IMR-90 (cell line): ENCODE measurements at places on chromosomes 7 and 10. TPM values are rescaled to one million over a fixed set of nuclear protein-coding genes. Genes with fewer than 3 reads are reported as not detected.

ANKRD30A gene
- total RNA-seq, result not detected in 2 replicates

ADO gene
- total RNA-seq, result 8.1 and 11.4 TPM in 2 replicates

H2BK1 gene
- total RNA-seq, result not detected in 2 replicates

SLC25A13 gene
- total RNA-seq, result 11.7 and 13.6 TPM in 2 replicates

SEMA3D gene
- 10.8 and 13.6 TPM in 2 replicates for total RNA-seq

PIK3CG gene
- total RNA-seq, result under 0.01 TPM in 2 replicates

LEP gene
- not detected in 2 replicates for total RNA-seq

GRCh38 chr7:69259445-69259844 is 338.8 kb upstream of the AUTS2 start:
- no peak overlapping the region for H3K27ac ChIP-seq
- DNase-seq, result no peak
- no peaks in the 10 kb centered on the region for H3K36me3 ChIP-seq
- no peaks in the 10 kb centered on the region for H3K27me3 ChIP-seq

DNA sequence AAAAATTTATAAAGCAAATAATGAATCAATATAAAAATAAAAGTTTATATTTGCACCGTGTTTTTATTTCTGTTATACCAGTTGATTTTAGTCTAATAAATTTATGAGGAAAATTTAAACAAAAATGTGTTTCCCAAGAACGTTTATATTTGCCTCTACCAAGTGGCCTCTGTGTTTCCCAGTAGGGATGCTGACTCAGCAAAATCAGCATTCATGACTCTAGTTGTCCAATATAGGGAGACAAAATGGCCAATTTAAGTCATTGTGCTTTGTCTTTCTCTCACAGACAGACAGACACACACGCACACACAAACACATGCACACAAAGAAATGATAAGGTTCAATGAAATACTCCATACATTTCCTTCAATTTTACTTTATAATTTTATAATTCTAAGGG is 942.5 kb upstream of the ZWINT start:
- no peaks in the 10 kb centered on the region for H3K27me3 ChIP-seq
- H3K4me3 ChIP-seq, result no peak overlapping the region
- no peak overlapping the region for H3K27ac ChIP-seq
- no peak for DNase-seq
- no peaks in the 10 kb centered on the region for H3K36me3 ChIP-seq

GRCh38 chr10:93271347-93271746 is 197.7 kb downstream of the CYP26A1 start:
- no peaks in the 10 kb centered on the region for H3K4me1 ChIP-seq
- no peak for DNase-seq
- no peaks in the 10 kb centered on the region for H3K36me3 ChIP-seq
- no peak overlapping the region for H3K27ac ChIP-seq

DNA sequence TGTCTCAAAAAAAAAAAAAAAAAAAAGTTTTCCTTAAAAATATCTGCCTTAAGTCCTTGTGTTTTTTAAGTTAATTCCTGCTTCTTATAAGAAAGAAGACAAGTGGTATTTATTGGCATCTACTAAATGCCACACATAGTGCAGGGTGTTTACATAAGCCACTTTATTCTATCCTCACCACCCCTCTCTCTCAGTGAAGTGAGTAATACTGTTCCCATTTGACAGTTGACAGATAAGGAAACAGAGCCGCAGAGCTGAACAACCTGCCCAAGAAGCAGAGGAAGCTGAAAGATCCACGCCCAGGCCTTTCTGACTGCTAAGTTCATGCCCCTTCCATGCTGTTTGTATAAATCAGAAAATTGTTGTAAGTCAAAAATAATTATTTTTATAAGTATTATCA is 54.1 kb downstream of the ABLIM1 start:
- no peaks in the 10 kb centered on the region; the same call in none of the 2 replicates for H3K27me3 ChIP-seq
- H3K36me3 ChIP-seq, result no peaks in the 10 kb centered on the region
- no peak overlapping the region for H3K4me3 ChIP-seq
- no peaks in the 10 kb centered on the region for H3K4me1 ChIP-seq
- no peak overlapping the region for H3K27ac ChIP-seq

- peaks cover 4% of the 10 kb centered on the region; the same call in 1 of the 2 replicates for H3K4me1 ChIP-seq
- H3K27ac ChIP-seq, result peak overlapping the region; percentile 40; the same call in 1 of the 2 replicates
- H3K4me3 ChIP-seq, result no peak overlapping the region
- H3K36me3 ChIP-seq, result no peaks in the 10 kb centered on the region
- DNase-seq, result no peak
Measured at GRCh38 chr10:11326241-11326640, 285.2 kb downstream of the USP6NL start.

DNA sequence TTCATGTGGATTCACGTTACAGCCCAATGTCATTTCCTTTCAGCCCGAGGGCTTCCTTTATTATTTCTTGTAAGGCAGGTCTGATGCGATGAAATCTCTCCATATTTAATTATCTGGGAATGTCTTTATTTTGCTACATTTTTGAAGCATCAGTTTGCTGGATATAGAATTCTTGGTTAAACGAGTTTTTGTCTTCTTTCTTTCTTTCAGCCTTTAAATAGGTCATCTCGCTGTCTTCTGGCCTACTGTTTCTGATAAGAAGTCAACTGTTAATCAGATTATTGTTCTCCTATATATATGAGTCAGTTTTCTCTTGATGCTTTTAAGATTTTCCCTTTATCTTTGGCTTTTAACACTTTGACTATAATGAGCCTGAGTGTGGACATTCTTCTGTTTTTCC is 184.7 kb downstream of the TMEM178B start:
- no peaks in the 10 kb centered on the region for H3K27me3 ChIP-seq
- no peaks in the 10 kb centered on the region for H3K4me1 ChIP-seq
- H3K4me3 ChIP-seq, result no peak overlapping the region
- DNase-seq, result no peak
- H3K27ac ChIP-seq, result no peak overlapping the region
- H3K36me3 ChIP-seq, result no peaks in the 10 kb centered on the region

DNA sequence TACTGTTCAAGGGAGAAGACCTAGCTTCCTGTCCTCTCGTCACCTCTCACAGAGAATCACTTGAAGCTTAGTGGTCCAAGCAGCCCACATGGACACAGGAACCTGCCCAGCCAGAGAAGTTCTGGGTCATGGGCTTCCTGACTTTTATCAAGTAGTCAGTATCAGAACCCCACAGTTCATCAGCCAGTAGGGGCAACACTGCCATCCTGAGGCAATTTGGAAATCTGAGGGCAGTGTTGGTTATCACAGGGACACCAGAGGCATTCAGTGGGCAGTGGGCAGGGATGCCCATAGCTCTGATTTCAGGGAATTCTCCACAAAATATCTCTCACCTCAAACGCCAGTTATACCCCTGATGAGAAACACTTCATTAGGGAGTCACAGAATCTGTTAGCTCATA is 22.5 kb upstream of the MGAM2 start:
- no peaks in the 10 kb centered on the region for H3K4me1 ChIP-seq
- H3K4me3 ChIP-seq, result no peak overlapping the region
- H3K36me3 ChIP-seq, result no peaks in the 10 kb centered on the region

- no peak overlapping the region for H3K27ac ChIP-seq
- no peaks in the 10 kb centered on the region for H3K4me1 ChIP-seq
- H3K27me3 ChIP-seq, result no peaks in the 10 kb centered on the region
- no peak overlapping the region for H3K4me3 ChIP-seq
- no peak for DNase-seq
- 0 out of 2 replicates have a peak, but pooled peaks cover 2% of the 10 kb centered on the region for H3K36me3 ChIP-seq
Measured at GRCh38 chr7:140867467-140868462, 57.0 kb downstream of the BRAF start.

DNA sequence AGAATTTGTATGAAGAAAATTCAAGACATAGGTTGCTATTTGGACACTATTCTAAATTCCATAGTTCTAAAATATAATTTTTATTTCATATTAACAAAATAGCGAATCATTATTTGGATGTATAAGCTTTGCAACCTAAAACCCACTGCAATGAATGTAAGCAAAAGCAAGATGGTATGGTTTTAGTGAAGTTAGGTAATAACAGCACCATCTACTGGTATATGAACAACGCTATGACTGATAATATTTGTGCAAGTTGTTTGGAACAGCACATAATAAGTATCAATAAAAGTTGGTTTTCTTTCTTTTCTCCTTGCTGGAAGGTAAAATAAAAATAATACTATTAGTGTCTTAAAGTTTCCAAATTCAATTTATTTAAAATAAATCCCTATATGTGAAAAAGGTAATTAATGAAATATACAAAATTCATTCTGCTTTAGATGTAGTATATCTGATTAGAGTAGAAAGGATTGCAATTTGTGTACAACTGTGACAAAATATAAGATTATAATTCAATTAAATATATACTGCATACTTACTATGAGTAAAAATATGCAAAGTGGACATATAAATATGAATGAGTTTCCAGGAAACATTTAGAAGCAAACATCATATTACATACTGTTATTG is 79.0 kb upstream of the LSM8 start:
- no peaks in the 10 kb centered on the region for H3K4me1 ChIP-seq
- no peaks in the 10 kb centered on the region for H3K27me3 ChIP-seq
- no peak overlapping the region for H3K4me3 ChIP-seq

DNA sequence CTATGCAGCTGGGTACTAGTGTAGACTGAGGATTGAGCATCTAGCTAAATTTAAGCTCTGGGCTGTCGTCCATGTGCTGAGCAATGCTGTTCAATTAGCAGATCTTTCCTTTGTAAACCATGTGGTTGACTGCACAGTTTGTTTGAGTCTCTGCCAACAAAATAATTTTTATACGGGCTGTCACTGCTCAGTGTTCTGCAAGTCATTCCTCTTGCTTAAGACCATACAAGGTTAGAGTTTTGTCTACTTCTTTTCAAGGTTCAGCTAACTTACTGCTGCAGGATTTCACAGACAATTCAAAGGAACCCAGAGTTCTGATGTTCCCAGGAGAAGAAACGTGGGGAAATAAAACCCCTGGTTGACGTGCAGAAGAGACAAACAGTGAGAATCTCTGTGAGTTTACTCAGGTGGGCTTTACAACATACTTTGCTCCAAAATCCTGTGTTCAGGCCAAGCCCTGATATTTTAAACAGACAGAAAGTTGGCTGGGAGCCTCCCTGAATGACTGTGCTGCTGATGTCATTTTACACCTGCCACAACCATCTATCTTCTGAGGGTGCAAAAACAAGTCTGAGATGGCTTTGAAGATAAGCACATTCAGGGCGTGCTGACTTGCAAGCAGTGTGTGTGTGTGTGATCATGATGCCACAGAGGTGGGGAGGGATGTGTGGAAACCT is 177.1 kb upstream of the SVIL start:
- peak; percentile 98 for DNase-seq
- H3K36me3 ChIP-seq, result no peaks in the 10 kb centered on the region
- H3K4me1 ChIP-seq, result peaks cover 23% of the 10 kb centered on the region
- peak overlapping the region; percentile 78 for H3K27ac ChIP-seq

DNA sequence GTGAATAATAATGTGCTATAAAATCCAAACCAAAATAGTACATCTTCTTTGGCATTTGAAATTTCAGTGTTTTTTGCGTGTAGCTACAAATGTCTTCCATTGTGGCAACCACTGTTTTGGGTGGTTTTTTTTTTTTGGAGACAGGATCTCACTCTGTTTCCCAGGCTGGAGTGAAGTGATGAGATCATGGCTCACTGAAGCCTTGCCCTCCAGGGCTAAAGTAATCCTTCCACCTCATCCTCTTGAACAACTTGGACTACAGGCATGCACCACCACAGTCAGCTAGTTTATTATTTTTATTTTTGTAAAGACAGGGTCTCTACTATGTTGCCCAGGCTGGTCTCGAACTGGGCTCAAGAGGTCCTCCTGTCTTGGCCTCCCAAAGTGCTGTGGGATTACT is 455.1 kb downstream of the AUTS2 start:
- H3K4me1 ChIP-seq, result no peaks in the 10 kb centered on the region
- H3K36me3 ChIP-seq, result no peaks in the 10 kb centered on the region
- no peaks in the 10 kb centered on the region for H3K27me3 ChIP-seq
- H3K27ac ChIP-seq, result no peak overlapping the region
- DNase-seq, result no peak
- H3K4me3 ChIP-seq, result no peak overlapping the region

GRCh38 chr7:129452589-129453231 is 18.5 kb downstream of the STRIP2 start:
- H3K27ac ChIP-seq, result no peak overlapping the region
- no peaks in the 10 kb centered on the region; the same call in 1 of the 2 replicates for H3K4me1 ChIP-seq
- H3K27me3 ChIP-seq, result no peaks in the 10 kb centered on the region
- no peaks in the 10 kb centered on the region for H3K36me3 ChIP-seq

DNA sequence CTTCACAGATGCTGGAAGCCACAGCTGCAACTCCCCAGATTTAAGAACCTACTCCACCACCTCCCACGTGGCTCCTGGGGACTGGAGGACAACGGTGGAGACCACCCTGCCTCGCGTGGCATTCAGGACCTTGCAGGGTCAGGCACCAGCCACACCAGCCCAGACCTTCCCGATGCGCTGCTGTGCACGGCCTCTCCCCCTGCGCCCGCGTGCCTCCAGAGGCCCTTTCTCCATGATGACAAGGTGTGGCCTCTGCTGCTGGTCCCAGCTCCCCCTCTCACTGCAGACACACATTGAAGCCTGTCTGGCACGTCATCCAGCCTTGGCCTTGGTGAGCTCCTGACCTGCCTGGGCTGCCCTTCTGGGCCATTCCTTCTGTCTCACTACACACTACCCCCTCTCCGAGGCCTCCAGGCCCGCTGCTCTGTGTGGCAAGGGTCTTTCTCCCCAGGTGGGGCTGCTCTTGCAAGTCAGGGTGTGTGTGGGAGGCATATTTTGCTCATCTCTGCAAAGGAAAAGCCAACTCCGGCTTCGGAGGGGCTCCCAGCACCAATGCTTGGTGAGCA is 254.8 kb downstream of the MAD1L1 start:
- no peak overlapping the region for H3K27ac ChIP-seq
- H3K36me3 ChIP-seq, result peaks cover 13% of the 10 kb centered on the region
- H3K4me3 ChIP-seq, result no peak overlapping the region
- no peak for DNase-seq
- H3K4me1 ChIP-seq, result no peaks in the 10 kb centered on the region
- H3K27me3 ChIP-seq, result no peaks in the 10 kb centered on the region
